ENCODE measurements at places on chromosomes 5 and 9. TPM values are rescaled to one million over a fixed set of nuclear protein-coding genes. Genes with fewer than 3 reads are reported as not detected.

DNA sequence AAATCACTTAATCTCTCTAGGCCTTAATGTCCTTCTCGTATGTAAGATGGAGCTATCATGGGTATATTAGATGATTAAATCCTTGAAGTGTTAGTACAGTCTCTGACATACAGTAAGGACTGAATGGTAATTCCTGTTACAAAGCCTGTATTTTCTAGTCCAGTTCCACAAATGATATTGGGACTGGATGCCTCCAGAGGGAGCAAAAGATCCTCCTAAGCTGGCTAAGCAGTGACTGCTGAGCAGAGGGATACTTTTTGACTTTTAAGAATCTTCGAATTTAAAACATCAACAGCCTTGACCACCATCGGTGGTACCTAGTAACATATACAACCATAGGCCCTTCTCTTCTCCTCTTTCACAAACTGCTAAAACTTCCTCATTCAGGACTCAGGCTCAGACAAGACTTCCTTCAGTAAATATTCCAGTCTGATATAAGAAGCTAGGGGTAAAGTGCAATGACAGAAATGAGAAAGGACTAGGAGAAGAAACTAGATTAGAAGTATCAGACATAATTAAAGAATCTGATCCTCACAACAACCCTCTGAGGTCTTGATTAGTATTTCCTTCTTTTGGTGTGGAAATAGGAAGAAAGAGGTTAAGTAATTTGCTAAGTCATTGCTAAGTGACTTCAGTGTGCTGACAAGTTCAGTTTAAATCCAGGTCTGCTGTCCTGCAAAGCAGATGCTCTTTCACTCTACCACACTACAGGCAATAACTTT, 13.9 kb downstream of the PTAR1 start:
- no peak for DNase-seq

DNA sequence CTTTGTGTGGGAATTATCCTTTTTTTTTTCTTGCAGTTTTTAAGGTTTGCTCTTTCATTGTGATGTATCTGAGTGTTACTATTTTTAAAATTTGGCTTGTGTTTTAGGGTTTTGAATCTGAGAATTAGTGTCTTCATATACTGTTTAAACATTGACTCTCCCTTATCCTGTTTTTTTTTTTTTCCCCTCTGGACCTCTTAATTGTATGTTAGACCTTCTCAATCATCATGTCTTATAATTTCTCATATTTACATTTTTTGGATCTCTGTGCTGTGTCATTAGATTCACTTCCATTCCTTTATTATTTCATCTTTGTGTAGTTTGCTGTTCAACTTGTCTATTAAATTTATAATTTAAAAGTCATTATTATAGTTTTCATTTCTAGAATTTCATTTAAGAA, 47.0 kb downstream of the SCAMP1 start:
- no peak for DNase-seq

GRCh38 chr9:116336133-116336862, 182.7 kb downstream of the PAPPA start:
- DNase-seq = no peak

Gene GPBP1
- total RNA-seq = 108 TPM

- no peak for DNase-seq
These were observed 37.6 kb downstream of the HRH2 start for GRCh38 chr5:175695161-175696126.
